CD4-positive, alpha-beta T cell treated with Interleukin-17A for 4 hours (primary cell): ENCODE measurements at places on chromosomes 7 and 10.
A peak's percentile ranks its signal among the peaks of the same experiment; 100 is the strongest.

DNA sequence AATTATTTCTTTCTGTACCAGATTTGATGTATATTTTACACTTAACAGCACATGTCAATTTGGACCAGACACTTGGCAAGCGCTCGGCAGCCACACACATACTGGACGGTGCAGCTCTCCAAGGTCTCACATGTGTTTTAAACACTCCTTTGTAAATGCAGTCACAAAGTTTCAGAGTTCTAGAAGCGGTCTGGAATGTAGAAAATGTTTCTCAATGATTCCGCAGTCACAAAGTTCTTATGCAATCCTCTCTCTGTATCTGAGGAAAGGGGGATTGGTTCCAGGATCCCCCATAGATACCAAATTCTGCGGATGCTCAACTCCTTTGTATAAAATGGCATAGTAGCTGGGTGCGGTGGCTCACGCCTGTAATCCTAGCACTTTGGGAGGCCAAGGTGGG, 253.0 kb upstream of the GRB10 start:
- DNase-seq: no peak

GRCh38 chr10:31635009-31635408, 293.6 kb downstream of the ARHGAP12 start:
- no peak for DNase-seq

GRCh38 chr7:33979807-33980355, 74.5 kb downstream of the BMPER start:
- DNase-seq: no peak

- DNase-seq: no peak
Observed at GRCh38 chr10:94076325-94076841, 82.7 kb downstream of the PLCE1 start.

- peak; percentile 20 for DNase-seq
Observed at GRCh38 chr7:128110641-128111364, 79.6 kb upstream of the LRRC4 start.

GRCh38 chr10:73161662-73162061, 6.1 kb downstream of the ECD start:
- no peak for DNase-seq

- DNase-seq: peak; percentile 71
Observed at GRCh38 chr10:17025444-17026295, 103.9 kb downstream of the CUBN start.

DNA sequence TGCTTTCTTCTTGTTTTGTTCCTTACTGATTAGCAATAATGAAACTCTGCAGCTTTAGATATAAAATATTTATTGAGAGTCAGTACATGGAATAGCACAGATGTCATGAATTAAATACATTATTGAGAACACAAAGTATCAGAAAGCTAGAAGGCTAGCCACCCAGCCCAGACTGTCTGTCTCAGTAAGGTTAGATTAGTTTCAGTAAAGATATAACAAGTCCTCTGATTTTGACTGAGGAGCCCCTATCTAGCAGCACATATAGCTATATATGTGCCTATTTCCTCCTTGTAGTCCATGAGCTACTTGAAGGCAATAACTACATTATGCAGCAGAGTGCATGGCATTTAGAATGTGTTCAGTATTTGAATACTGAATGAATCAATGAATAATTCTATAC, 81.3 kb downstream of the NRCAM start:
- DNase-seq: no peak

DNA sequence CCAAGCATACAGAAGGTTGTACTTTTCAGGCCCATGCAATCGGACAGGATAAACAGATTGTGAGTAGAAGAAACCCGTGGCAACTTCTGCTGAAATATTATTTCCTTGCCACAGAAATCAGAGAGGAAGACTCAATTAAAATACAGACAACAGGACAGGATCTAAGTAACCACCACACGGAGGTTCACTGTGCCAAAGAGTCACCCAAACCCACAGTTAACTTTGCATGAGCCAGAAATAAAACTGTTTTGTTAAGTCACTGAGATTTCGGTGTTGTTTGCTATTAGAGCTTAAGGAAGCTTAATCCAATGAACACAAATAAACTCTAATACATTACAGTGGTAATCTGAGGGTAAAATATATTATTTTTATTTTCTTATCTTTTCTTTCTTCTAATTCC, 14.0 kb downstream of the PNPLA8 start:
- no peak for DNase-seq

DNA sequence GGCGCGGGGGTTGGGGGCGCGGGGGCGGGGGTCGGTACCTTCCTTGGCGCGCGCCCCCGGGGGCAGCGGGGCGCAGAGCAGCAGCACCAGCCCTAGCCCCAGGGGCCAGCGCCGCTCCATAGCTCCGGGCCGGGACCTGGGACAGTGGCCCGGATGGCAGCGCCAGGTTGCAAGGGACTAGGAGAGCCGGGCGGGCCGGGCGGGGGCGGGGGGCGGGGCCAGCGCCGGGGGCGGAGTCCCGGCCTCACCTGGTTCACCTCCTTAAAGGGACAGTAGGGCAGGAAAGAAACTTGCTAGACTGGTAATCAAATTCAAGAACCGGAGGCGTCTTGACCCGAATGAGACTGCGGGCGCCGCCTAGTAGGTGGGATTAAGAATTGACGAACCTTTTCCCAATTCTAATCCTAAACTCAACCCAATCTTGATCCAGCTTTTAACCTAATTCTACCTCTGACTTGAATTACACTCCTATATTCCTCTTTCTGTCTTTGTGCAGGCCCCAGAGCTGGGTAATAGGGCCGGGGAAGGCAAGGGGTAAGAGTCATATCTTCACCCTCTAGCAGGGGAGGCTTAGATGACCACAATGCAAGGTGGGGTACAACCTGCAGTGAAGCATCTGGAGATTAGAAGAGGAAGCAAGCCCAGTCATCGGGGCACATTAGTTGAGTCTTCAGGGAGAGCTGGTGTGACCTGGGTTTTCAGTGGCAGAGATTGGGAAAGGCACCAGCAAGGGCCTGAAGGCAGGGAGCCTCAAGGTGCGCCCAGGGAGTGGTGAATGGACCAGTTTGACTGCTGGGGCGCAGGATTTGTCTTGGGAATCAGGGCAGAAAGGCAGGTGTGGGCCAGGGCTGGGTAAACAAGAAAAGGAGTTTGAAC, at the start of gene EPHA1:
TSS of gene EPHA1 (minus strand) at position 171 of the 876 bp plus-strand sequence. CDS start at position 120, 51 bp downstream.
- DNase-seq: peak; percentile 85

DNA sequence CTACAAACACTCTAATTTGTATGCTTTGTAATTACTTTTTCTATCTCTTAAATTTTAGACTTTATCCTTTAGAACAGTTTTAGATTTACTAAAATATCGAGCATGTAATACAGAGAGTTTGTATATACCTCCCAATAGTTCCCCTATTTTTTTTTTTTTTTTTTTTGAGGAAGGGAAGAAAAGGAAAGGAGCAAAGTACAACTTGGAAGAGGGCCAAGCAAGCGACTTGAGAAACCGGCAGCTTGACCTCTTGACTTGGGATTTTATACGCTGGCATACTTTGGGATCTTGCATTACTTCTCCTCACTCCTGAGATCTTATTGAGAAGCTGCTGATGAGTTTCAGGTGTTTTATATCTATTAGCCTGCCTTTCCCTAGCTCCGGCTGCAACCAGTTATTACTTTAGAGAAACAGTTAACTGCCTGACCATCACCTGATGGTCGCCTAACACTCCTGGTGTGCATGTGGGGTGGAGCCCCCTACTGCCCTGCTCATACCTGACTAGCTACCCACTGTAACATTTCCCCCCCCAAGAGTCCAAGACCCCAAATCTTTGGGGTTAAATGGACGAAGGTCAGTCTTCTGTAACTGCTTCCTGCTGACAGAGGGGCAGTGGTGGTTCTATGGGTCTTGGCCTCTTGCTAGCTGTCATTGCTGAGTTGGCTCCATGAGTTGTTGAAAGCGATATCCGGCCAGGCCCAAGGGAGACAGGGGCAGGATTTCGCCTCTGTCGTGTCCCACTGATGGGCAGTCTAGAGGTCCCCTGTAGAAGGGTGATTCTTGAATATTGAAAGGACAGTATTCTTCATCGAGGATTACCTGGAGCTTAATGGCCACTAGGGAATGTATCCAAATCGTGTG, 28.5 kb downstream of the MKLN1 start:
- DNase-seq: no peak

DNA sequence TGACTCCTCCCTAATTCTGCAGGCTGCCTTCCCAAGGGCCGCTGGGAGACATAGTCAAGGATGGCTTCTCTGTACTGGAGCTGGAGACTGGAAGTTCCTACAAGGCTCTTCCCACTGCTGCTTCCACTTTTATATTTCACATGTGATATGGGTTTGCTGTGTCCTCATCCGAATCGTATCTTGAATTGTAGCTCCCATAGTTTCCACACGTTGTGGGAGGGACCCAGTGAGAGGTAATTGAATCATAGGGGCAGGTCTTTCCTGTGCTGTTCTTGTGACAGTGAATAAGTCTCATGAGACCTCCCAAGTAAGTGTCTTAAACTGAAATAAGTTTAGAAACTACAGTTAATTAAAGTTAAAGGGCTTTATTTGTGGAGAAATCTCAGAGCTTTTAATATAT, 47.0 kb upstream of the BICC1 start:
- DNase-seq: no peak

GRCh38 chr10:33623669-33624068, 289.2 kb upstream of the NRP1 start:
- DNase-seq: no peak

- DNase-seq: no peak
Observed at GRCh38 chr7:104805449-104806317, 208.3 kb upstream of the KMT2E start.

DNA sequence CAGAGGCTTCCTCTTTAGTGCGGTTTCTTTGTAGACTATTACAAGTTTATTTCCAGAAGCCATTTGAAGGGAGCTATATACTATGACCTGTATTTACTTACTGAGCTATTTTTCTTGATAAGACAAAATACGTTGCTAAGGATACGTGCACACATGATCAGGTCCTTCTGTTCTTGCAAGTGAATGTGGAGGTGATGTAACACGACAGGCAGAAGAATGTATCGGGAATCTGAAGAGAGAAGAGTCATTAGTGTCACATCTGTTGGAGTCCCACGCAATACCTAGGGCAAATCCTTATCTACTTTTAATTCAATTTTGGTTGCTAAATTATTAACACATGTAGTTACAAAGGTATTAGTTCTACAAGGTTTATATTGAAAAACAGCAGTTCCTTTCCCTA, 284.6 kb upstream of the IMMP2L start:
- no peak for DNase-seq

DNA sequence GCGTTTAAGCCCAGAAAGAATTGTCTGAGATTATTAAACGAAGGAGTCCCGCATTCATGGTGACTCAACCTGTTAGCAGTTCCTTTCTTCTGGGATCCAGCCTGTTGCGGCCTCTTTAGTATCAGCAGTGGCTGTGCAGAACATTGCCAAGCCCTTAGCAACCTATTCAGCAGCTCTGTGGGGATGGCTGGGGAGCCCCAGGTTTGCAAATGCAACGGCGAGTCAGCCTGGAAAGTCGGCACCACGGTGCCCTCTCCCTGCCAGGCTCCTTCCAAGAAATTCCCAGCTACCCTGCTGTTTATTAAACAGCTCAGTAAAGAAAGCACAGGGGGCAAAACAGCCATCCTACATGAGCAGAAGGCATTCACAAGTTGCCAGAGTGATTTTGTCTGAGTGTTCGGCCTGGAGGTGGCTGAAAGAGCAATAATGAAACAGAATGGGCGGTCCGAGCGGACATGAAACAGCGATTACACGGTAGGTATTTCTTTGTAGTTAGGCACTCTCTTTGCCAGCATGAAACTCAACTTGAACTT, 198.3 kb downstream of the BAMBI start:
- DNase-seq: no peak

DNA sequence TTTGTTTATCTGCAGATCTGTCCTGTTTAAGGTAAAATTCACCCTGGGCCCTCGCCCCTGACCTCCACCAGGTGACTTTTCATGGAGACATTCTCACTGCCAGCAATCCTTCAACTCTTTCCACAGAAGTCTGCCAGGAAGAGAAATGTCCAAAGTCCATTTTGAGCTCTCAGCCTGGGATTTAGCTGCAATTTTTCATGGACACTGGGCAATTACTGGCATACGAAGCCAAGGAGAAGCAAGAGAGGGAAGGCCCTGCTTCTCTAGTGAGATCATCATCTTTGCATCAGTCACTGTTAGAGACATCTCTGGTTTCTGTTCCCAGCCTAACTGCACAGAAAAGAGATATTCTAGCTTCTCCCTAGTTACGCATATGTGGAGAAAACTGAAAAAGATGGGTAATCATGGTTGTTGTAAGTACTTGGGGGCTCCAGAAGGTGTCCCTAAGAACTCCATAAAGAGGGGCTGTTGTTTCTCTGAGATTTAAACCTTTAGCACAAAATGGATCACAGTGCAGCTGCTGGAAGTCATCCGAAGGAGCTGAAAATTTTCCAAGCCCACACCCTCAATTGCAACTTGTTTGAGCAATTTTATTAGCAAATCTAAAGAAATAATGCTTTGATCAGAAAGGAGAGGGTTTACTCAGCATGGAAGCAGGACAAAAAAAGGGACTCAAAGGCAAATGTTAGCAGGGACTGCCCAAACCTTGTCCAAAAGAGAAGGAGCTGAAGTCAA, 168.9 kb downstream of the SNX10 start:
- no peak for DNase-seq

- no peak for DNase-seq
Observed at GRCh38 chr7:132191418-132191817, 384.9 kb downstream of the PLXNA4 start.

GRCh38 chr10:19815731-19816410, 361 bp upstream of the PLXDC2 start:
- no peak for DNase-seq

DNA sequence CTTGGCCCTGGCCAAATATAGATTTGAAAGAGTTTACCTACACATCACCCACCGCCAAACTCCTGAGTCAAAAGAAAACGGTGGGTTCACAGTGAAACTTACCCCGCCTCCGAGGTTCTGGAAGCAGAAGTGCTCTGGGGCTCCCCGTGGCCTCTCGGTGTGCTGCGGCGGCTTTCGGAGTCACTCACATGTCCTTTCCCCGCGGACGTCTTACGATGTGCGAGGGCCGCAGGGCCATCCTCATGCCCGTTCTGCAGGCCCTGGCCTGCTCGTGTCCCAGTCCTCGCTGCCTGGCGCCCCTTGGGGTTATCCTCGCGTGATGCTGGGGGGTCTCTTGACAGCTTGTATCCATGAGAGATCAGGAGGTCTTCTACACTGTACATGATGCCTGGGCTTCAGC, 12.0 kb downstream of the JCAD start:
- no peak for DNase-seq

DNA sequence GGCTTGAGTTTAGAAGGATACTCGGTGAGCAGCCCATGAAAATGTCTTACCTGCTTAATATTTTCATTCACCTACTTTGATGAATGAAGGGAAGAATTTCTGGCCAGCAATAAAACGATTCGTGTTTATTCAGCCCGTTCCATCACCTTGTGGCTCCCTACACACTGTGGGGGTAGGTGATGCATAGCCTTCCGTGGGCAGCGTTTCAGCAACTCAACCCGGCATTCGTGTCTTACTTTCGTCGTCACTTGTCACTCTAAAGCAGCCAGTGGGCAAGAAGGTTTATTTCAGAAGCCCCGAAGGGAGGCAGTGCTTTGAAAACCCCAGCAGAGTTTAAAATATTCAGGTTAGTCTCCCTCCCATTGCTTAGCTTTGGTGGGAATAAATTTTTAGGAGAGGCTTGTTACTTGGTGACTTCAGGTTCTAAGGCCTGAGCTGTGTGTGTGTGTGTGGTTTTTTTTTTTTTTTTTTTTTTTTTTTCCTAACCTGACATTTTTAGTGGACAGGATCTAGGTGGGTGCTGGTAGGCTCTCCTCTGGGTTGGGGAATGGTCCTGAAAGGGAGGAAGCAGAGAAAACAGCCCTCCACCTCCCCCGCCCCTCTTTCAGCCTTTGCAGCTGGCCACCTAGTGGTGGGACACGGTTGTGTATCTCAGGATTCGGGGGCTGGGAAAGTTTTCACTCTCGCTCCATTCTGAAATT, 1.8 kb downstream of the GRK5 start:
- DNase-seq: peak; percentile 68

GRCh38 chr10:3122034-3122433, 50.5 kb downstream of the PITRM1 start:
- no peak for DNase-seq

GRCh38 chr10:31808258-31809218, 120.1 kb downstream of the ARHGAP12 start:
- peak; percentile 10 for DNase-seq
